ENCODE measurements at places on chromosomes 12 and 14.

DNA sequence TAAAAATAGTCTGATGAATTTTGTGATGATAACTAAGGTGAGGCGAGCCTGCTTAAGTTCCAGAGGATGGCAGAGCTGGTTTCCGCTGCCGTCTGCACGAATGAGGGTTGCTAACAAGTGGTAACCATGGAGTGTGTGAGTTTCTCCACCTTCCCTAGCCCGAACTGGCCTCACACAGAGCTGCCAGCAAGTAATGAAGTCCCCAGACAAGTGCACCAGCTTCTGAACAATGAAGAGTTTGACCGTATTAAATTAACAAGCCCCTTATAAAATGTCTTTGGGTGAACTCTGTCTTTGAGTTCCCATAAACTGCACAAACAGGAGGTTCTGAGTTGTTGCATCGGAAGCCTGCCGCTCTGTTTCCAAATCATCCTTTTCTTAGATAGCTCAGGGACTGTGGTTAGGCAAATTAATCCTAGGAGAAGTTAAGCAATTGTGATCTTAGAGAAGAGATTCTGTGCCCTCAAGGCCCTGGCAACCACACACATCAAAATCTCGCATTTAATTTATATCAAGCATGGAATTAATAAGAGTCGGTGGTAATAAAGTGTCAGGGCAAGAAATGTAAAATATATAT is 274.1 kb upstream of the DAAM1 start:
- no peak for DNase-seq

DNA sequence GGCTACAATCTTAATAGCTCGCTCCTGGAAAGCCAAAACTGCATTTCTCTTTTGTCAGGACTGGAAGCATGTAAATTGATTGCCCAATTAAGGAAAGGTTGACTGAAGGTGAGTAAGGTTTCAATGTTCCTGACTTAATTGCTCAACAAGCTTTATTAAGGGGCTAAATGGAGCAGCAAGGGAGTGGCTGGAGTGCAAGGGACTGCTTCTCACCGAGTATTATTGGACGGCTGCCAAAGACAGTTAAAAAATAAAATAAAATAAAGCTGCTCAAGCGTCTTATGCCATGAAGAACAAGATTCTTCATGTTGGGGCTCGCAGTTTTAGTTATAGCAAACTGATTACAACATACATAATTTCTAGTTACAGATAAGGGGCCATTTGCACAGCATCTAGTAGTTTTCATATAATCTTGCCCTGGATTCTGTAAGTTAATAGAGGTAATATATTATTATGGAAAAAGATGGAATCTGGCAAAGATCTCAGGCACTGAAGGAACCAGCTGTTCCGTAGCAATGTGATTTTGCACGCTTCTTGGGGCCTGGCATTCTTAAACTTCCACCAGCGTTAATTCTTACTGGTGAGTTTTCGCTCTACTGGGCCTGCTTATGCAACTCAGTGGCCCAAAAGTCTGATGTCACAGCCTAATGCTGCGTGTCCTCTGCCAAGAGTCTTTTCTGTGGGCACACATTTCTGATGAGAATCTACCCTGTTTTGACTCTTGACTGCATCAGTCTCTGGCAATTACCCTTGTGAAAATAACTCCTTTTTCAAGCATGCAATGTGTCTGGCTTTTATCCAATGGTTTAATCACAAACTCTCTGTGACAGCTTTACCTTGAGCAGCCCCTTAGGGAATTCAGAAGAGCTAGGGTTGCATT is 108.5 kb downstream of the SLC38A1 start:
- no peak for DNase-seq

DNA sequence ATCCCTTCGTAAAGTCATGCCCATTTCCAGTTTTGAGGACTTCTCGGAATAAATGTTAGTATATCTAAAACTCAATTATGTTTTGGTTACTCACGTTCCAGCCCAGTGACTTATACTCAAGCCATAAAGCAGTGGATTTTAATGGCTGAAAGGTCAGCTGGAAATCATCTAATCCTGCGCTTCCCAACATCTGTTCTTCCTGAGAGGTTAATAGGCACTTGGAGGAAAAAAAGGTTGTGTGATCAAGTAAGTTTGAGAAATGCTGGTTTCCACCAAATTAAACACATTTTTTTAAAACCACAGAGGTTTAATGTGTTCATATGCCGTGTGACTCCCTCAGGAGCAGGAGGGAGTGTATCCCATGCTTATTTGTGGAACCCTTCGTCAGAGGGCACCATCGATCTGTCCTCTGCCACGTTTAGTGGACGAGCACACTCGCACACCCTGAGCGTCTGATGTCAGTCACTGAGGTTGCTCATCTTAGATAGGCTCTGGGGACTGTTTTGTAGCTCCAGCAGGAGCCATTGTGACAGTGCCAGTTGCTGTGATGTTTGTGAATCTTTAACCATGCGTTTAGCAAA is 41.4 kb downstream of the FBXL14 start:
- no peak for DNase-seq

DNA sequence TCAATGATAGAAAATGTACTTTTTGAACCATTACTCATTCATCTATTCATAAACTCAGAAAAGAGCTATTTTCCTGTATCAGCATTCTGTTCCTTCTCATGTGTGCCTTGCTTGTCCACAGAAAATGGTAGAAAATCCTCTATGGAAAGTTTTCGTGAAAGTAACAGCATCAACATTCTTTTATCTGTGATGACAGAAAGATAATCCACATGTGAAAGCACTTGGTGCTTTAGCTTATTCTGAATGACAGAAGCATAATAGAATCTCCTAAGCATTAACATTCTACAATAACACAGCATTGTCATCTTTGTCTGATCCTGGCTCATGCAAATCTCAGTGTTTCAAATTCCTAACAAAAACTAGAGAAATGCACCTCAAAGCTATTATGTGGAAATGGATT is 431.9 kb downstream of the ADAMTS20 start:
- no peak for DNase-seq

- DNase-seq, result no peak
Measured at GRCh38 chr14:73170686-73171085, 34.4 kb downstream of the PSEN1 start.

DNA sequence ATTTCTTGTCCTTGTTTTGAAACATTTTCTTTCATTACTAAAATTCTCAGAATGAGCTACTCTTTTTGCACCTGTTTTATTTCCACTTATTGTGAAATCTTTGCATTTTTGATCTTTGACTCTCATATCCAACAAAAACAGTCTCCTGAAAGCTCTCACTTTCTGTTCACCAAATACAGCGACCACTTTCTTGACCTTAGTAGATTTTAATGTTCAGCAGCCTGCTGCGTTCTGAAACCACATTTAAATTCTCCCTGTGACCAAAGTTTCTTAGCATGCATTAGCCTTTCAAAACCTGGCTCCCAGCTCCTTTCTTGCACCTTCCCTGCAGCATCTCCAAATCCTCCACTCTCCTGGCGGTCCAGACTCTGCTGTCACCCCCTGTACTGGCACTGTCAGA is 404.4 kb upstream of the PDE3A start:
- no peak for DNase-seq

All from neuronal stem cell (in vitro differentiated cells).